ENCODE measurements at places on chromosomes 11 and 22.

GRCh38 chr11:59157433-59157832, 14.5 kb upstream of the DTX4 start:
- DNase-seq, result no peak

- DNase-seq, result no peak
Measured at GRCh38 chr22:50422961-50423815, 51.6 kb downstream of the SBF1 start.

DNA sequence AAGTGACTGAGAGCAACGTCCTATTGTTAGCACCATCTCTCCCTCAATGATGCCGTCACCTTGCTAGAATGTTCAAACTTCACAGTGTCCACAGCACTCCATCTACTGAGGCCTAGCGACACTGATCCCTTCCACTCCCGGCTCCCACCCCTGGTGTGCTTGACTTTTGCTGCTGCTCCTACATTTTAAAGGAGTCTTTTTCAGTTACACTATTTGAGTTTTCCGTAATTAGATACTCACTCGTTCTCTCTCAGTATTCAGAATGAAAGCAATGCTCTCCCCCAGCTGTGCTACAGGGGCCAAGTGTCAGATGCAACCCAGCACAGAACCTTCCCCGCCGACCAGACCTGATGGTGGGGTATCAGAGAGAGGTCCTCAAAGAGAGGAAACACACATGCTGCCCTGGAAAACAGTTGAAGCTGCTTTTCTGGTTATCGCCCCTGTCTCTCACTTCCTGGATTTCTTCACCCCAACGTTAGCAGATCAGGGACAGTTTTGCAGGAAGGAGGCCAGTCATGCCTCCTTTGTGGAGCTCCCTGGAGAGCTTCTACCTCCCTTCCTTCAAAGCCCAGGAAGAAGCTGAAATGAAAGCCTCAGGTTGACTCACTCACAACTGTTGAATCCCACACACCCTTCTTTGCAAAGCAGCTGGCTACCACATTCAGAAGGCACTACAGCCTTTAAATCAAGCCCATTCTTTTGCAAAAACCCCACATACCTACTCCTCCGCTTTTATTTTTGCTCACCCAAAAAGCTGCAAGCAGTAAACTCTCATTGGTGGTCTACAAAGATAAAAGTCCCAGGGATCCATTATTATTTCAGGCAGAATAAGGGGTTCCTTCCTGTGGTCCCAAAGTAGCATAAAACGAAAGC, 23.5 kb downstream of the LARGE1 start:
- no peak for DNase-seq

DNA sequence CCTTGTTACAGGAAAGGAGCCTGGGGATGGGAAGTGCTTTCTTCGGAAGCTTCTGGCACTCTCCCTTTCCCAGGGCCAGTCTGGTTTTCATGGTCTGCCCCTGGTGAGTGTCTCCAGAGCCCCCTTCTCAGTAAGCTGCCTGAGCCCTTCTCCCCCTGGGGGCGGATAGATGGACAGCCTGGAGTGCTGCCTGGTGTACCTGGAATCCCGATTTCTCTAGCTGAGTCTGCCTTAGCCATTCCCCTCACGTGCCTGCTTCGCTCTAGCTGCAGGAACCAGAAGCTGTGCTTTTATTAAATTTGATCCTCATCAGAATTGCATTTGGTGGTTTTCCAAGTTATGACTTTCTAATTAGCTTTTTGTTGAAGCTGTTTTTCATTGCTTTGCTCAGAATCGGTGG, 152.9 kb upstream of the NAV2 start:
- DNase-seq, result no peak

DNA sequence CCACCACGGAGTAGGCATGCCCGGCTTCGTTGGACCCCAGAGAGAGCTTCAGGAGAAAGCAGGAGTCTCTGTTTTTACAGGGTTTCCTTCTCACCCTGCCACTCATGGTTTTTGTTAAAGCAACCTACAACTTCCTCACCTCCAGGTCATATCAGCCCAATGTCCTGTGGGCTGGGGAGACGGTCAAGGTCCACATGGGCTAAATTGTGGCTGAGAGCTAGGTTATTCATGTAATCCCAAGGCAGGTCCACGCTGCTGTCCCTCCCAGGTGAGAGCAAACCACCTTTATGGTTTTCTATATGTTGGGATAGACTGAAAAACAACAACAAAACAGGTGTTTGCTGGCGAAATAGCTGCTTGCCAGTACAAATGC, 19.5 kb downstream of the TSPAN32 start:
- no peak for DNase-seq
